ENCODE measurements at places on chromosomes 2 and 18. TPM values are rescaled to one million over a fixed set of nuclear protein-coding genes. Genes with fewer than 3 reads are reported as not detected.

RND3 gene
- 116 TPM for total RNA-seq

SERPINB13 gene
- total RNA-seq = under 0.01 TPM

DUSP19 gene
- total RNA-seq = 9.8 TPM

CDH19 gene
- total RNA-seq = 0.25 TPM

COLEC11 gene
- 0.25 TPM for total RNA-seq

MSGN1 gene
- total RNA-seq = not detected

LYPD6 gene
- total RNA-seq = 8.1 TPM

ATG9A gene
- 22.4 TPM for total RNA-seq

CTIF gene
- 59.0 TPM for total RNA-seq

TUBA4A gene
- total RNA-seq = 2.5 TPM

POTEI gene
- total RNA-seq = under 0.01 TPM

TXNL4A gene
- 30.0 TPM for total RNA-seq

KCTD18 gene
- total RNA-seq = 8.1 TPM

SLC9A4 gene
- 0.25 TPM for total RNA-seq

CROCC2 gene
- total RNA-seq = not detected

GPR155 gene
- total RNA-seq = 15.2 TPM

GALR1 gene
- total RNA-seq = under 0.01 TPM

HOXD11 gene
- total RNA-seq = not detected

PLEK gene
- 1.7 TPM for total RNA-seq

UGT1A5 gene
- total RNA-seq = not detected

EGR4 gene
- not detected for total RNA-seq

Measured in temporal lobe (tissue), 4 donors.